RPMI7951 (cell line): ENCODE measurements at places on chromosomes 6 and 20. TPM values are rescaled to one million over a fixed set of nuclear protein-coding genes. Genes with fewer than 3 reads are reported as not detected.

Gene CCDC167
- total RNA-seq, result 89.8 and 102 TPM in 2 replicates

Gene CST4
- not detected in 2 replicates for total RNA-seq

Gene DNAH8
- under 0.01 TPM in 1 of 2 replicates, not detected in the other for total RNA-seq

Gene FARS2
- 15.0 and 21.9 TPM in 2 replicates for total RNA-seq

DNA sequence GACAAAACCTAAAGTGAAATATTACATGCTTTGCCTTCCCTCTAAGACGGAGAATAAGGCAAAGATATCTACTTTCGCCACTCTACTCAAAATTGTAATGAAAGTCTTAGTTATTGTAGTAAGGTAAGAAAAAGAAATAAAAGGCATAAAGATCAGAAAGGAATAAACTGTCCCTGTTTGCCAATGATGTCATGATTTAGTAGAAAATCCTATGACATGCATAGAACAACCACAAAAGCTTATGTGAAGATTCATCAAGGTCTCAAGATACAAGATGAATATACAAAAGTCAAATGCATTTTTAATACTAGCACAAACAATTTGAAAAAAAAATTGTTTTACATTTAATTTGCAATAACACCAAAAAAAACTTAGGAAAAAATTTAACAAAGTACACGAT, 64.0 kb upstream of the FOXQ1 start:
- DNase-seq, result no peak

DNA sequence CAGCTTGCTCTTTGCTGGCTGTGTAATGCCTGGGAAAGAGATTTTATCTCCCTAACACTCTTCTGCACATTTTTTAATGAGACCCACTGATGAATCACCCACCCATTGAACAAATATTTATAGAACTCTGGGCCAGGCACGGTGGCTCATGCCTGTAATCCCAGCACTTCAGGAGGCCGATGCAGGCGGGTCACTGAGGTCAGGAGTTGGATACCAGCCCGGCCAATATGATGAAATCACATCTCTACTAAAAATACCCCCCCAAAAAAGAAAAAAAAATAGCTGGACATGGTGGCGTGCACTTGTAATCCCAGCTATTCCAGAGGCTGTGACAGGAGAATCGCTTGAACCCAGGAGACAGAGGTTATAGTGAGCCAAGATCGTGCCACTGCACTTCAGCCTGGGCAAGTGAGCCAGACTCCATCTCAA, 82.1 kb upstream of the SIRPA start:
- peak; percentile 98 for DNase-seq

DNA sequence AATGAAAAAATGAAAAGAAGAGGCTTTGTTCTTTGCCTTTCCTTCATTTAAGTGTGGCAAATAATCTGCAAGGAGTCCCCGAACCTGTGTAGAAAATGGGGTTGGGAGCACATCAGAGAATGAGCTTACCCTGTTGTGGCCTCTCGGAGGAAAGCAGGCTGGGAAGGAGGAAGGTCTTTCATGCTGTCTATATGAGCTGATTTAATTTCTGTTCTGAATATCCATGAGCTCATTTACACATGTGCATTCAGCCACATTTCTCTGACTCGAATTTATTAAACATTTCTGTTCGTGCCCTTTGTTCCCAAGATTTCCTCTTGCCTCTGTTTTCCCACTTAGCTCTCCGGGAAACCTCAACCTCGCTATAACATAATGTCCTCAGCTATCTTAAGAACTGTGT, 584.4 kb upstream of the CDH4 start:
- DNase-seq, result no peak

Gene ZNF311
- 1.1 and 2.4 TPM in 2 replicates for total RNA-seq

DNA sequence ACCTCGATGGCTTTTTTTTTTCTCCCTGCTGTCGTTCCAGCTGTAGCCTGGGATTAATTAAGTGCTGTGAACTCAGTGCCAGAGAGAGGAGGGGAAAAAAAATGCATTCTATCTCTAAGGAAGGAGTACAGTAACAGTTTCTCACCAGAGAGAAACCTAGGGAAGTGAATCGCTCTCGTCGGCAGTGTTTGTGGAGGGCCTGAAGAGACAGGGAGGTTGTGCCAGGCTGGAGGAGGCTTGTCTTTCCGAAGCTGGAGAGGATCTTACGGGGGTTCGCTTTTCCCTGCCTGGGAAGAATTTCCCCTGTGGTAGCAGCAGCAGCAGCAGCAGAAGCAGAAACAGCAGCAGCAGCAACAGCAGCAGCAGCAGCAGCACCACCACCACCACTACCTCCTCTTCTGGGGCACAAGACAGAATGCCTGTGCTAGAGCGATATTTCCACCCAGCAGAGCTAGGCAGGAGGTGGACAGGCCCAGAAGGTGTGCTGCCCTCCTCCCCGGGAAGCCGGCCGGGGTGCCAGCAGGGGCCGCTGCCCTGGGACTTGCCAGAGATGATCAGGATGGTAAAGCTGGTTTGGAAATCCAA, 186.5 kb downstream of the PDE7B start:
- DNase-seq, result peak; percentile 26

Gene FNDC11
- total RNA-seq, result 1.8 and 1.9 TPM in 2 replicates

Gene GLP1R
- total RNA-seq, result not detected in 2 replicates

Gene FRK
- 1.7 and 1.8 TPM in 2 replicates for total RNA-seq

DNA sequence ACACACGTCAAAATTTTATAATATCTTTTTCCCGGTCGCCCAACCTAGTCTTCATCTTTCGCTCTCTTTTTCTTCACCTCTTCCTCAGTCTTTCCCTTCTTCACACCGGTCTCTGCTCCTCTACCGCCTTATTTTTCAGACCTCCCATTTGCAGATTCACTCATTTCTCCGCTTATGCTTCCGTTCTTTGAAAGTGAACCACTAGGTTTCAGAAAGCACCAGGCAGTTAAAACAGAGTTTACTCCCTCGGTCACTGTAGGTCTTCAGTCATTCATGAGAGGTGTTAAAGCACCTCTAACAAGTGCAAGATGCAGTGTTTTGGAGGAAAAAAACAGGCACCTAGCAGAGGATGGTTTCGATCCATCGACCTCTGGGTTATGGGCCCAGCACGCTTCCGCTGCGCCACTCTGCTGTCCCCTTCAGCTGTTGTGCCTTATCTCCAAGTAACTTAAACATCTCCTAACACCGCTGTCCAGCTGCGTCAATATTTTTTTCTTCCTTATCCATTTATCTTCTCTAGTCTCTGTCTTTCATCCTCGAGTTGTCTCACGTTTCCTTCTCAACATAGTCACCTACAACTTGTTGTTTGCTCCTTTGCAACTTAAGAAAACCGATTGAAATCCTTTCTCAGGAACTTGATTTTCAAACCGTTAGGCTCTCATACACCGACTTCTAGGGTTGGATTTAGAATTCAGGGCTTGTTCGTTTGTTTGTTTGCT, 119.7 kb upstream of the ZNF184 start:
- peak; percentile 69 for DNase-seq

- DNase-seq, result peak; percentile 2
These were observed 71.9 kb upstream of the CNR1 start for GRCh38 chr6:88238065-88238464.

DNA sequence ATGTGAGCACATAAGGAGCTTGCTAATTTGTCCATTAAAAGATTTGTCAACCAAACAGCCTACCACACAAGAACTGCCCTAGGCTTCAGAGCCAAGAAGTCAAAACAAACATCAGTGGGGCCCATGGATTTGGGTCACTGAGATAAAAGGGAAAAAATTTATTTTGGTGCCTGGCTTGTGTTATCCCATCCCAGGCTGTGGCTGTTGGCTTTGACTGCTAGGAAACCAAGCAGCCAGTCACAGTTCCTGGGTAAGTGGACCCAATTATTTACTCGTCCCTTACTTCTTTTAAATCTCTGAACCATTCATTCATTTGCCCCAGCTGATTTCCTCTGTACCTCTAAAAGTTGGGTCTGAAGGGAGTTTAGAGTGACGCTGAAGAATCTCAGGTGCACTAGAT, 41.3 kb downstream of the EDN1 start:
- peak; percentile 29 for DNase-seq

DNA sequence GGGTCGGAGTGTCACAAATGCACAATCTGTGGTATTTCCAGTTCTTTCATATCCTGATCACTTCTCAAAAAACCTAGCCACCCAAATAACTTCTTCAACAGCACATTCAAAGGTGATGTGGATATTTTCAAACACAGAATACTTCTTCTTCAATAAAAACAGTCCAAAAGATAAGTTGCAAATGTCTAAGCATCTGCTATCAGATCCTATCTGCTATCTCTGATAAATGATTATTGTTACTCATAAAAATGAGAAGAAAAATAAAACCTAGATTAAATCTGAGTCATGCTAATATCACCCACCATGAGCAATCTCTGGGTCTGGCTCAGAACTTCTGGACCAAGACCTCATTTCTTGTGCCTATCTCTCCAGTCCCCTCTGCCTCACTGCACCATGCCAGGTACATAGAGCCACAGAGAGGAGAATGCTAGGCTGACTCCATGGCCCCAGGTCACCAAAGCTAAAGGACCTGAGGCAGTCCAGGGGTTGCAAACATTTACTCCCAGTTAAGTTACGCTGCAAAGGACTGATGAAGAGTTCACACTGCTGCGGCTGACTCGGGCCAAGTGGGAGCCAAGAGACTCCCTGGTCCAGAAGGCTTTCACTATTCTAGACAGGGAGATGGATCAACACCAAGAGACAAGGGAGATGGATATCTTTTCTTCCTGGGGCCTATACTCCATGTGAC, 101.4 kb downstream of the KIF13A start:
- DNase-seq, result no peak

GRCh38 chr6:84035484-84035883, 1.9 kb downstream of the MRAP2 start:
- no peak for DNase-seq

Gene ULBP2
- 21.8 and 21.9 TPM in 2 replicates for total RNA-seq

Gene SDCBP2
- total RNA-seq, result 4.8 and 6.4 TPM in 2 replicates

DNA sequence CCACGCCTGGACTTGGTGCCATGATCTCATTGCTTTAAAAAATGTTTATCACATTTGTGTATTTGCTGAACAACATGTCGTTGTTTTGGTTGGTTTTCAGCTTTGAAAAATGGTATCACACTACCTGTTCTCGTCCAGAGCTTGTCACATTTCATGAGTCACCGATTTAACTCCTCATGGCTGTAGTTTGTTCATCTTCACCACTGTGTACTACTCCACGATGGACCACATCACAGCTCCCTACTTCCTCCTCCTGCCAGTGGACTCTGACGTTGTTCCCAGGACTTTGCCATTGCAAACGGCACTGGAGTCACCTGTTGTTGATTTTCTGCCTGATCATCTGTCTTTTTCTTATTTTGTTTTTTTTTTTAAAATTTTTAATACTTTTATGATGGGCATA, 157.7 kb downstream of the ERMARD start:
- no peak for DNase-seq

Gene TMEM239
- not detected in 2 replicates for total RNA-seq

- DNase-seq, result no peak
These were observed 546.1 kb upstream of the MAN1A1 start for GRCh38 chr6:119895626-119896025.

DNA sequence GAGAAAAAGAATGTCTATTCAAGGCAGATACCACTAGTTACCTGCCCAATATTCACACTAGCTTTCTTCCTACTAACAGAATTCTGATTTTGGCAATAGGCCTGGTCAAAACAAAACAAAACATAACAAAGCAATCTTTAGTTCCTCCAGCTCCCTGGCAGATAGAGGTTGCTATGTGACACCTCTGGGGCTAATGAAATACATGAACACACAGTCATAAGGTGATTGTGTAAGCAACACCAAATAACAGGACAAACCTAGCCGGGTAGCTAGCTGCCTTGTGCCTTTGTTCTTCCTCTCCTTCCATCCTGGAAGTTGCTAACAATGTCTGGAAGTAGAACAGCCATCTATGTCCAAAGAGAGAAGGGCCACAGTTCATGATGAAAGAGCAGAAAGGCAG, 6.0 kb upstream of the HMGN3 start:
- DNase-seq, result no peak

Gene C6orf136
- 7.1 and 7.4 TPM in 2 replicates for total RNA-seq

Gene SOX12
- total RNA-seq, result 3.1 and 6.1 TPM in 2 replicates
